Karpas-422 (cell line): ENCODE measurements at places on chromosomes 11 and 22. TPM values are rescaled to one million over a fixed set of nuclear protein-coding genes. Genes with fewer than 3 reads are reported as not detected.

GRCh38 chr22:25090225-25090890 is 109.3 kb upstream of the CRYBB3 start:
- no peaks in the 10 kb centered on the region for H3K27me3 ChIP-seq
- no peaks in the 10 kb centered on the region for H3K4me1 ChIP-seq
- H3K27ac ChIP-seq: no peak overlapping the region
- no peak overlapping the region for H3K4me3 ChIP-seq

- no peaks in the 10 kb centered on the region for H3K36me3 ChIP-seq
- H3K4me3 ChIP-seq: no peak overlapping the region
- H3K4me1 ChIP-seq: peaks cover 16% of the 10 kb centered on the region
- H3K27me3 ChIP-seq: no peaks in the 10 kb centered on the region
- DNase-seq: no peak
Measured at GRCh38 chr11:66476173-66476840, 3.9 kb upstream of the DPP3 start.

- no peak overlapping the region for H3K27ac ChIP-seq
- H3K4me3 ChIP-seq: no peak overlapping the region
- no peak for DNase-seq
- H3K4me1 ChIP-seq: peaks cover 12% of the 10 kb centered on the region
- no peaks in the 10 kb centered on the region for H3K27me3 ChIP-seq
Measured at GRCh38 chr11:36447947-36448346, 62.1 kb downstream of the TRAF6 start.

Gene CBL
- 18.0 and 34.0 TPM in 2 replicates for total RNA-seq

Gene P2RY6
- not detected in 2 replicates for total RNA-seq

DNA sequence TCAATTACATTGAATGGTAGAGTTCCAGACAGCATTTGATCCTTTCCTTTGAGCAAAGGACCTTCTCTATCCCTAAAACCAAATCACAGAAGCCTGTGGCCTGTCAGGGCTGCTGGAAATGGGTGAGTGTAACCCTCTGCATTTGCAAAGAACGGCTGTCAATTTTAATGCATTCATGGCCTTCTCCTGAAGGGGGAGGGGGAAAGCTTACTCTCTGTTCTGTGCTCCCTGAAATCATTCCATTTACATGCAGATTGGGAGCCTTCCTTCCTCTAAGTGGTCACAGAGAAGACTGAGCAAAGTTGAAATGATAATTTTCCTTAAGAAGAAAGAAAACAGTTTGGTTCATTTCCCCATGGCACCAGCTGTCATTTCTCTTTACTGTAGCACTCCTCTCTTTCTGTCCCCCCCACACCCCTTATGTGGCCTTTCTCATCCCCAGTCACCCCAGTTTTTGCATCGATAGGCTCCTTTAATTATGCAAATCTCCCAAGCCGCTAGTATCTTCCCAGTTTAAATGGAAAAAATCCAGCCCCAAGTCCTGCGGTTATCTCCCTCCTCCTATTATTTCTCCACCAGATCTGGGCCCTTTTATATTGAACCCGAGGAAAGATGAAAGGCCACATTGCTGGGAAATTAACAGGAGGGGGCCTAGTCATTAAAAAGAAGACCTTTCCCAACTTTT is 109.4 kb upstream of the KIRREL3 start:
- H3K36me3 ChIP-seq: no peaks in the 10 kb centered on the region
- no peaks in the 10 kb centered on the region for H3K27me3 ChIP-seq
- DNase-seq: no peak
- no peak overlapping the region for H3K27ac ChIP-seq
- no peak overlapping the region for H3K4me3 ChIP-seq
- H3K4me1 ChIP-seq: no peaks in the 10 kb centered on the region

Gene SHISA8
- total RNA-seq: 3.2 and 6.5 TPM in 2 replicates

Gene ART1
- not detected in 2 replicates for total RNA-seq

DNA sequence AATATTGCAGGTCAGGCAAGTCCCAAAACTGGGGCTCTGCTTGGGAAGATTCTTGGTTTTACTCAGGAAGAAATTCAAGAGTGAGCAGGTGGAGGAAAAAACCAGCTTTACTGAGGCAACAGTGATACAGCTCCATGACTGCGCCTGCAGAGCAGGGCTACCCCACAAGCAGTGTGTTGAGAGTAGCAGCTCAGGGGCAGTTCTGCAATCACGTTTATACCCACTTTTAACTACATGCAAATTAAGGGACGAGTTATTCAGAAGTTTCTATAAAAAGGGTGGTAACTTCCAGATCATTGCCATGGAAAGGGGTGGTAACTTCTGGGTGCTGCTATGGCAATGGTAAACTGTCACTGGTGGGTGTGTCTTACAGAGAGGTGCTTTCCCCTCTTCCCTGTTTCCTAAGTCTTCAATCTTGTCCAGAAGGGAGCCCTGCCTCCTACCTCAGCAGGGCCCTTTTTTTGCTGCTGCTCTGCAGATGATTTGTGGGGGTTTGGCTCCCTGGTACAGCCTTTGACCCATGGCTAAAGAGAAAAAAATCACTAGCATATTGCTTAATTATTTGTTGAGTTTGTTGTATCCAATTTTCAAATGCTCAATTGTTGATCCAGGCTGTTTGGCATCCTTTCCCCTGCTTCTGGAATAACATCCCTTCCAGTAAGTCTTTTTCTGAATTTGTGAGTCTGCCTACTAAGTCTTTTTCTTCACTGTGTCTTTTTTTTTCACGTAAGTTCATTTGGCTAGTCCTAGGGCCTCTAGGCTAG is 30.0 kb upstream of the ME3 start:
- H3K4me3 ChIP-seq: no peak overlapping the region

GRCh38 chr11:86955361-86956120 is at the start of gene FZD4:
Gene FZD4, minus strand, starts transcription at chr11:86955395. Its CDS starts 310 bp downstream, at chr11:86955085.
- H3K4me1 ChIP-seq: peaks cover 33% of the 10 kb centered on the region
- peak within 1 kb of the TSS; percentile 69 for H3K4me3 ChIP-seq
- no peaks in the 10 kb centered on the region for H3K27me3 ChIP-seq
- DNase-seq: peak; percentile 97
- no peak within 1 kb of the TSS for H3K27ac ChIP-seq

Gene C11orf52
- not detected in 2 replicates for total RNA-seq

Gene BAIAP2L2
- total RNA-seq: 0.22 and 0.43 TPM in 2 replicates

- no peak overlapping the region for H3K27ac ChIP-seq
- no peak overlapping the region for H3K4me3 ChIP-seq
- H3K27me3 ChIP-seq: no peaks in the 10 kb centered on the region
- no peaks in the 10 kb centered on the region for H3K4me1 ChIP-seq
- DNase-seq: no peak
Measured at GRCh38 chr22:28419919-28420318, 259.7 kb downstream of the TTC28 start.

- H3K36me3 ChIP-seq: peaks cover 3% of the 10 kb centered on the region; the same call in 1 of the 2 replicates
- DNase-seq: no peak
- H3K4me3 ChIP-seq: no peak overlapping the region
- no peak overlapping the region for H3K27ac ChIP-seq
- H3K4me1 ChIP-seq: no peaks in the 10 kb centered on the region
- no peaks in the 10 kb centered on the region for H3K27me3 ChIP-seq
Measured at GRCh38 chr11:97684486-97685439, 1295.0 kb downstream of the JRKL start.

Gene E2F8
- 4.1 and 8.4 TPM in 2 replicates for total RNA-seq

- no peak for DNase-seq
- no peaks in the 10 kb centered on the region for H3K4me1 ChIP-seq
- H3K36me3 ChIP-seq: no peaks in the 10 kb centered on the region
- no peak overlapping the region for H3K4me3 ChIP-seq
Measured at GRCh38 chr11:114307524-114308203, 11.5 kb downstream of the NNMT start.

- no peak overlapping the region for H3K27ac ChIP-seq
- no peak overlapping the region for H3K4me3 ChIP-seq
- no peaks in the 10 kb centered on the region for H3K27me3 ChIP-seq
- DNase-seq: no peak
- no peaks in the 10 kb centered on the region for H3K4me1 ChIP-seq
Measured at GRCh38 chr11:19679952-19680828, 32.4 kb upstream of the NAV2 start.

DNA sequence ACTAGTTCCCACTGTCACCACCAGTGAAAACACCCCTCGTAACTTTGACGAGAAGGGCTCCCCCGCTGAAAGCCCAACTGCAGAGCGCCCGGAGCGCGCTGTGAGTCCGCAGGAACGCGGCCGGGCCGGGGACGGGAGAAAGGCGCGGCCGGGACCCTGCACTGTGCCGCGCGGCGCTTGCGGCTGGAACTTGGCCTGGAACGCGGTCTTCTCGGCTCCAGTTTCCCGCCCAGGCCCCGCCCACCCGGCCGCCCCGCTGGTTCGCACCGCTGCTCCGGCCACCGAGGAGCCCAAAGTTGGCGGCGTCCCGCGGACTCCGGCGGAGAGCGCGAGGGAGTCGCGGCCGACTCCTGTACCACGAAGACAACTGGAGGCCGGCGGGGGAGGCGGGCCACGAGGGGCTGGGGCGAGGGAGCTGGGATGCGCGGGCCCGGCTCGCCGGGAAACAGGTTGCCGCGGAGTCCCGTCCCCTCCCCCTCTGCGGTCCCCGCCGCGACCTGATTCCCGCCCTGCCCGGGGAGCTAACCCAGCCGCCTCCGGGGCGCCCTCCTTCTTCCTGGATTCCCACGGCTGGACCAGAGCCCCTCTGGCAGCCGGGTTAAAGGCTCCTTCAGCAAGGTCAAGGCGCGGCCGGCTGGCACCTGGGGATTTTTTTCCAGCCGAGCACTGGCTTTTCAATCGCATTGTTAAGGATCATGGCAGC is 3.4 kb downstream of the TENM4 start:
- no peaks in the 10 kb centered on the region for H3K27me3 ChIP-seq
- DNase-seq: no peak
- H3K27ac ChIP-seq: no peak overlapping the region
- H3K4me1 ChIP-seq: peaks cover 37% of the 10 kb centered on the region
- H3K4me3 ChIP-seq: no peak overlapping the region

GRCh38 chr11:43515090-43515489 is 156.4 kb downstream of the TTC17 start:
- H3K27ac ChIP-seq: no peak overlapping the region
- no peaks in the 10 kb centered on the region for H3K27me3 ChIP-seq
- no peak overlapping the region for H3K4me3 ChIP-seq
- peak; percentile 73 for DNase-seq
- no peaks in the 10 kb centered on the region for H3K36me3 ChIP-seq

GRCh38 chr11:8192896-8193209 is 24.0 kb upstream of the RIC3 start:
- no peak overlapping the region for H3K27ac ChIP-seq
- no peaks in the 10 kb centered on the region for H3K36me3 ChIP-seq
- H3K4me1 ChIP-seq: no peaks in the 10 kb centered on the region
- no peak overlapping the region for H3K4me3 ChIP-seq
- no peaks in the 10 kb centered on the region for H3K27me3 ChIP-seq
- no peak for DNase-seq

- H3K27me3 ChIP-seq: no peaks in the 10 kb centered on the region
- H3K36me3 ChIP-seq: no peaks in the 10 kb centered on the region
- peaks cover 11% of the 10 kb centered on the region for H3K4me1 ChIP-seq
- no peak for DNase-seq
- no peak overlapping the region for H3K4me3 ChIP-seq
Measured at GRCh38 chr11:120399307-120399706, 63.1 kb downstream of the ARHGEF12 start.

Gene APOL5
- not detected in 2 replicates for total RNA-seq

Gene SHISAL1
- not detected in 2 replicates for total RNA-seq

DNA sequence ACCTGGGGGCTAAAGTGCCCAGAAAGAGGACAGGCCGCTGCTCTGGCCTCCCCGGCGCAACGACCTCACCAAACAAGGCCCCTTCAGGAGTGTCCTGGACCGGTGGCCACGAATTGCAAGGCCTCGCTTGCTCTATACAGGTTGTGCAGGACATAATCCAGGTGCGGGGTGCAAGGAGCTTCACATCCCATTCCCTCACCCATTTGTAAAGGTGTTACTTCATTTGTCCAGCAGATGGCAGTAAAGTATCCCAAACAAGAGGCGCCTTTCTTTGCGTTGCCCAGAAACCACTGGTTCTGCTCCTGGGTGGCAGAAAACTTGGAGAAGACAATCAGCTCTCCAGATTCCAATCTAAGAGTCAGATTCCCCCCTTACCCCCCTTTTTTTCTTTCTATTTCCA is 35.9 kb upstream of the PRDM11 start:
- H3K4me3 ChIP-seq: no peak overlapping the region
- H3K36me3 ChIP-seq: no peaks in the 10 kb centered on the region
- H3K27ac ChIP-seq: no peak overlapping the region
- peaks cover 12% of the 10 kb centered on the region for H3K4me1 ChIP-seq

DNA sequence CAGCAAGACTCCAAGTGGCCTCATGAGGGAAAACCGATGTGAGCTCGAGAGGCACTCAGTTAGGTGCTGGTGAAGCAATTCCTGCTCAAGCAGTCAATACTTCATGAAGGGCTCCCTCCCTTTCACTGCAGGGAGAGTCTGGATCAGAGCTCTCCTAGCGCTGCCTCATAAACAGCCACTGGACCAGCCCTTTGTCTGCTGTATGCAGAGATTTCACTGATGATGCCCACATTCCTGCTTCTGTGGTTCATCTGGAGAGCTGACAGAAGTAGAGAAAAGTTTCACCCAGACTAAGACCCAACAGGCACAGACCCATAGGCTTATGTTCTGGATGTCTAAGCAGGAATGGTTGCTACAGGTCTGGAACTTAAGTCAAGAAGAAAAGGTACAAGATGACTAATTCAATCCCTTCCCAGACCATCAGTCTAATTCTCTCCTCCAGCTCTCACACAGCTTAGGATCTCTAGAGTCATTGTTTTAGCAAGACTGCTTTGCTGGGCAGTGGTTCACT is 4.0 kb downstream of the UCP2 start:
- peaks cover 78% of the 10 kb centered on the region for H3K4me1 ChIP-seq
- H3K27me3 ChIP-seq: no peaks in the 10 kb centered on the region
- no peak for DNase-seq

Gene ST14
- total RNA-seq: 0.18 and 0.30 TPM in 2 replicates

Gene DLG2
- 2.7 and 6.9 TPM in 2 replicates for total RNA-seq

GRCh38 chr11:33553486-33553885 is 147.1 kb downstream of the C11orf91 start:
- H3K36me3 ChIP-seq: no peaks in the 10 kb centered on the region
- H3K27me3 ChIP-seq: no peaks in the 10 kb centered on the region
- no peak for DNase-seq
- H3K4me3 ChIP-seq: no peak overlapping the region
- no peaks in the 10 kb centered on the region for H3K4me1 ChIP-seq

DNA sequence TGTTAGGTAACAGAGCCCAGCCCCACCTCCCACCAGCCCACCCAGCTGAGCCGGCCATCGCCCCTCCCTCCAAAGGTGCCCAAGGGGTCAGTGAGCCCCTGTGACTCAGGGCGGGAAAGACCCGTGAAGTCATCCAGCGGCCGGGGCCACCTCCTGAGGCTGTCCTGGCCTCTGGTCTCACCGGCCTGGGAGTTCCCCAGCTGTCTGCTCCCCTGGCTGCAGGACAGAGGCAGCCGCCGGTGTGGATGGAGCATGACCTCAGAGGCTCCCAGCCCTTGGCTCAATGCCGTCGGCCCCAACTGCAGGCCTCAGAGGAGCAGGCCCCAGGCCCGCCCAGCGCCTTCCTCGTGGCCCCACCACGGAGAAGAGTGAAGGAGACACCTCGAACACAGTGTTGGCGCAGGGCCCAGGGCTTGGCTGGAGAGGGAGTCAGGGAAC is 28.7 kb downstream of the RPL3 start:
- H3K27me3 ChIP-seq: no peaks in the 10 kb centered on the region
- H3K36me3 ChIP-seq: no peaks in the 10 kb centered on the region
- H3K4me1 ChIP-seq: no peaks in the 10 kb centered on the region
- H3K27ac ChIP-seq: no peak overlapping the region

Gene TYR
- not detected in 2 replicates for total RNA-seq
